Fibroblast of skin of left quadriceps (primary cell): ENCODE measurements at places on chromosomes 6 and 20.

DNA sequence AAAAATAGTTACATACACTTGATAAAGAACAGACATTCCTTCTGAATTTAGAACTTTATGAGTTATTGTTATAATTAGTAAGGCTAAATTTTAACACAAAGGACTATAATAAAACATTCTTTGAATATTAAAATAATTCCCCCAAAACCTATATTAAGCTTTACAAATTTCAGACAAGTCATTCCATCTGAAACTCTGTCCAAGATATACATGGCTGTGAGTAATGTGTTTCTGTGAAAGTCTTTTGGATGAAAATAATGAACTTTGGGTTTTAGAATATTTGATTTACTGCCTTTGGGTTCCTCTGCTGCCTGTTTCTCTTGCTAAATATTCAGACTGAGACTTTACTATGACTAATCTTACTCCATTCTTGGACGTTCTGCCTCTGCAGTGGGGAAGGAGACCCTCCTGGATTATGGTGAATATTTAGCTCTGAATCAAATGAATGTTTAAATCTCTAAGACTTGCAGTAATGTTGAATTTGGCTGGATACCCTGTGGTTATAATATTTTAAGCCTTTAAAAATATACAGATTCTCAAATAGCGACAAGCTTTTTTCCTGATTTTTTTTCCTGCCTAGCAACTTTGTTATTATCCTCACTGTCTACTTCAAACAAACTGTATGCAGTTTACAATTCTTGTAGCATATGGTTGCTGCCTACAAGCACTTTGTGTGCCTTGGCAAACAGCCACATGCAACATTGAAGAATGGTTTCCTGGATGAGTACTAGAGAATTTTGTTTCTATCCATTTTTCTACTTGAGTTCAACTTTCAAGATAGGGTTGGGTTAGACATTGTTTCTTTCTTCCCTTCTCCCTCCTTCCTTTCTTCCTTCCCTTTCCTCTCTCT, 51.4 kb downstream of the TXLNB start:
- peak; percentile 86 for DNase-seq

DNA sequence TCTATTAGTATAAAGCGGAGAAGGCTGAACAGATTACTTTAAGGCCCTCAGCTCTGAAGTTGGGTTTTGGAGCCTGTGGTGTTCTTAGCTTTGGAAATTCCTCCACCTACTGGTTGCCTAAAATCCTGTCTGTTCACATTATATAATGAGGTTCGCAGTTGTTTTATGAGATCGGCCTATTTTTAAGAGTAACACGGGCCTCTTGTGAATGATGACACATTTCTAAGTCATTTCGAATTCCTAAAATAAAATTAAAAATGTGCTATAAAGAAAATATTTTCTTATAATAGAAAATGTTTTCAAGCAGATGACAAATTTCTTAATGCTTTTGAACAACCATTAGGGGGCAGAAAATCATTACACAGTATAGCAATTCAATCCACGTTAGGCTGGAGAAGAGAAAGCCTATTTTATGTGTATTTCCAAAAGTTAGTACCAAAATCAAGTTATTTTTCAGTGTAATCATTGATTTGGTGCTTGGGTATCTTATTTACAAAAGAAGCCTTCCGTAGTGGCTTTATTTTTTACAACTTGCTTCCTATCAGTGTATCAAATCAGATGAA, 15.8 kb upstream of the FAM8A1 start:
- peak; percentile 61 for DNase-seq

DNA sequence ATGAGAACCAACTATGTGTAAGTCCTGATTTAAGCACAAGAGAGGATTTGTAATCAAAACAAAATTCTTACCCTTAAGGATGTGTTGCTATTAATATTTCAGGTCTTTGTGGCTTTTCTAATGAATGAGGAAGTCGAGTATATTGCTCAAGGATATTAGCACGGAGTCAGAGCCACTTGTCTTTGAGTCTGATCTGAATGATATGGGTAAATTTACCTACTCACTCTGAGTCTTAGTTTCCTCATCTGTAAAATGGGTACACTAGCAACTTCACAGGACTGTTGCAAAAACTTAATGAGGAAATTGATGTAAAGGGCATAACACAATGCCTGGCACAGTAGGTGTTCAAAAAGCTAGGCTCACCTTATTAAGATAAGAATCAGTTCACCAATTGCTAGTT, 30.0 kb upstream of the QKI start:
- no peak for DNase-seq

- DNase-seq, result no peak
These were observed 184.2 kb downstream of the KHDC1L start for GRCh38 chr6:73041051-73041450.

- no peak for DNase-seq
These were observed 26.4 kb downstream of the SNX9 start for GRCh38 chr6:157849288-157850017.

DNA sequence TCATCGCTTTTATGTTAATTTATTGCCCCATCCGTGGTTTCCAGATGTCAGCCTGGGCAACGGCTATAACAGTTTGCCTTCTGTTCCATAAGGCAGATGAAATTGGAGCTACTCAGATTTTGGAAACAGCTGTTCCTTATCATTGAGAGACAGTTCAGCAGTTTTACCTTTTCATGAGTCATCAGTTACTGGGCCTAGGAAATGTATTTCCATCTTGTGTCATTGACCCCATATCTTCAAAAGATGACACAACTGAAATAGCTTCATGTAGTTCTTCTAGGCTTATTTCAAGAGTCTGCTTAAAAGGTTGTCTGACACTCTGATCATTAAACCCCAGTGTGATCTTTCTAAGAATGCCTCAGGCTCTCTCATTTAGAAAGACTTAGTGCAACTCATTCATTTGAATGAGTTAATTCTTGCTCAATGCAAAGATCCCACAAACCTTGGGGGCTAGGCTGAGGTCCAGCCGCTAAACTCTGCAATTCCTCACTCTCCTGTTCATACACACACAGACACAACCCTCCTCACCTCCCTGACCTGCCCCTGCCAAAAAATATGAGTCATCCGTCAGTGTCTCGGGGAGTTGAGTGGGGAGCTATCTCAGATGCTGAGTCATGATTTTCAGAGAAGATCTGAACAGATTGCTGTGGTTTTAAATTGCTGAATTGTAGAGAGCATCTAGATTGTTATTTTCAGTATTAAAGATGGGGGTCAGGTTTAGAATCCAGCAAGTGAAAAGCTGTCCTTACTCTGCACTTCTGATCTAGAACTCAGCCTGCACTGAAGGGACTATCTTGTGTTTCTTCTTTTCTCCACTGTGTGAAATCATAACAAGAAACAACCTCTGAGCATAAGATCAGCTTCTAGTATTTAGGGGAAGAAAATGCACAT, 61.8 kb downstream of the RPP40 start:
- DNase-seq, result peak; percentile 95

- no peak for DNase-seq
These were observed 954.7 kb upstream of the ADGRB3 start for GRCh38 chr6:67680297-67680932.

GRCh38 chr6:107539849-107540464, 50.0 kb downstream of the SOBP start:
- no peak for DNase-seq

DNA sequence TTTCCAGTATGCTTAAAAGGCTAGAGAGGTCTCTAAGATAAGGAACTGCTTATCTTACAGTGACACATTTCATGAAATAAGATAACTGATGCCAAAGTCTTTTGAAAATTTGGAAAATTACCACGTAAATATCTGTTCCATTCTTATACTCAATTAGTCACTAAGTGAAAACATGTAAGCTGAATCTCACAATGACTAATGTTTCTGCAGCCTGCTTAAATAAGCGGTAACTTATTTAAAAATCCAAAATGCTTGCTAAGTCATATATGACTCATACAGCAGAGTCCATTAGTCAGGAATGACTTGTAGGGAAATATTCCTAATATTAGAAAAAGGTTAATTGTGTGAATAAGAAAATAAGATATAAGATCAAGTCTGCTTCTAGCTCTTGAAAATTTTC, 27.8 kb upstream of the LGSN start:
- peak; percentile 68 for DNase-seq

DNA sequence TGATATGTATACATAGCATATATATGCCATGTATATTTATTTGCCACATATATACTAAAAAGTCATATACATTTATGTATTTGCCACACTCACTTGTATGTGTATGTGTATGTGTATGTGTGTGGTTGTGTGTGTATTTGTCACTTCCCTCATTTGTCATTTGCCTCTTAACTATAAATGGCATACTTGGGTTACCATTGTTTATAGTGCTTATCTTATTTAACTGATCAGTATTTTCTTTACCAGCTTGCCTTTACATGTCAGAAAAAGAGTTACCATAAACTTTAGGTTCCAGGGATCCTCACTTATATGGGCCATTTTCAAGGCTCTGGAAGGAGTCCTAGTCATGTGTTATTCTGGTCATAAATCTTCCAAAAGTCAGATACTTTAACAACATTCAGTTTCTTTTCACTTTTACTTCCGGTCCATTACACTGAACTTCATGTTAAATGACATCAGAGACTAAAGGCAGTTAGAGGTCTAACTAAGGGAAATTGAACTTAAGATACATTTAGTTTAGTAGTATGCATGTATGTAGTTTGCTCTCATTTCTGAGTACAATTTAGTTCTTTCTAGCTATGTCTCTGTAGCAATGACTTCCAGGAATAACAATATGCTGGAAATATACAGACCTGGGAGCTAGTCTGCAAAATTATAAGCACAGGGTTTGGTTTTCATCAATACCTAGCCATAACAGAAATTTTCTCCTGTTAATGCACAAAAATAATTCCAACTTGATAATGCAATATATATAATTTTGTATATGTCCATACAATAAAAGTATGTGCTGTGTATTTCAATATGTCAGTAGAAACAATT, 33.7 kb upstream of the HIVEP1 start:
- no peak for DNase-seq

DNA sequence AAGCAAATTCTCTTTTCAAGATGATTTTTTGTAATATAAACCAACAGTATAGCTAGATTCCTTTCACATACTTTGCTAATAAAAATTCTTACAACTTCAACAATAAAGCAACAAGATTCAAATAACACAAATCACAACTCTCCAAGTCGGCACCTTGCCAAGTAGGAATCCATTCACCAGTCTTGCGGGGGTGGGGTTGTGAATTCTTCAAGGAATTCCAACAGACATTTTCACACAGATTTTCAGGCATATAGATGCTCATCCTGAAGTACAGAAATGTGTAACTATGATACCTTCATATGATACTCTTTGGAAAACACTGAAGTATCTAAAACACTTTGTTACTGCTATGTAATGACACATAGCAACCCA, 36.5 kb downstream of the SCML4 start:
- no peak for DNase-seq

DNA sequence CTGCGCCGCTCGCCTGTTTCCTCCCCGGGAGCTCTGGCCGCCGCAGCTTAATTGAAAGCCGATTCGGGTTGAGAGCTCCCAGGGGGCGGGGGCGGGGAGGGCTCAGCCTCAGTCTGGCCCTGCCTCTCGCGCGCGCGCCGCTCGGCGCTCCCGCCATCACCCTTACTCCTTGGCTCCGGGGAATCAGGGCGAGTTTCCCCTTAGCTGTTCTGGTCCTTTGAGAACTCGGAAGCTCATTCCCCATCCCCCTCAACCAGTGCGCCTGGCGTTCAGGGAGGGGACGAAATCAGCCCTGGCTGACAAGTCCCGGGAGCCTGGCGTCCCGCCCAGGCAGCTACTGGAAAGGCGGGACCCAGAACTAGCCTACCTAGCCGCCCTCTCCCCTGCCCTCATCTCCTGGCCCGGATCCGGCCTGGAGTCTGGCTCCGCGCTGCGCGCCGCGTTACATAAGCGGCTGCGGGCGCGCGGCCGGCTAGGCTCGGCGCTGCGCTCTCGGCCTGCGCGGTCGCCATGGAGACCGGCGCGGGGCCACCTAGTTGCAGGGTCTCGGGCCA, 2.8 kb downstream of the SLC12A5 start:
- DNase-seq, result no peak

GRCh38 chr6:12354499-12354898, 64.3 kb downstream of the EDN1 start:
- DNase-seq, result peak; percentile 42

DNA sequence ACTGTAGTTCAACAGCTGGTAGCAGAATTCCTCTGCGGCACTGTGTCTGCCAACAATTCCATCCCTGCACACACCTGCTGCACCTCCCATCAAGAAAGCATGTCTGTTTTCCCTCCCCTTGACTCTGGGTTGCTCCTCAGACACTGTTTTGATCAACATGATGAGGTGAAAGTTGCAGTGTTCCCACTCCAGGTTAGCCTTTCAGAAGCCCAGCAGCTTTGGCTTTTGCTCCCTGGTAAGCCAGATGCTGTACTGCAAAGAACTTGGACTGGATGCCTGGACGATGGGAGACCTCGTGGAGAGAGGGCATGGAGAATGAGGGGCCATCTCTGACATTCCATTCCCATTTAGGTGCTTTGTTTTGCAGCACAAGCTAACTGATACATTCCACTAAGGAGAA, 79.1 kb upstream of the MAFB start:
- no peak for DNase-seq

DNA sequence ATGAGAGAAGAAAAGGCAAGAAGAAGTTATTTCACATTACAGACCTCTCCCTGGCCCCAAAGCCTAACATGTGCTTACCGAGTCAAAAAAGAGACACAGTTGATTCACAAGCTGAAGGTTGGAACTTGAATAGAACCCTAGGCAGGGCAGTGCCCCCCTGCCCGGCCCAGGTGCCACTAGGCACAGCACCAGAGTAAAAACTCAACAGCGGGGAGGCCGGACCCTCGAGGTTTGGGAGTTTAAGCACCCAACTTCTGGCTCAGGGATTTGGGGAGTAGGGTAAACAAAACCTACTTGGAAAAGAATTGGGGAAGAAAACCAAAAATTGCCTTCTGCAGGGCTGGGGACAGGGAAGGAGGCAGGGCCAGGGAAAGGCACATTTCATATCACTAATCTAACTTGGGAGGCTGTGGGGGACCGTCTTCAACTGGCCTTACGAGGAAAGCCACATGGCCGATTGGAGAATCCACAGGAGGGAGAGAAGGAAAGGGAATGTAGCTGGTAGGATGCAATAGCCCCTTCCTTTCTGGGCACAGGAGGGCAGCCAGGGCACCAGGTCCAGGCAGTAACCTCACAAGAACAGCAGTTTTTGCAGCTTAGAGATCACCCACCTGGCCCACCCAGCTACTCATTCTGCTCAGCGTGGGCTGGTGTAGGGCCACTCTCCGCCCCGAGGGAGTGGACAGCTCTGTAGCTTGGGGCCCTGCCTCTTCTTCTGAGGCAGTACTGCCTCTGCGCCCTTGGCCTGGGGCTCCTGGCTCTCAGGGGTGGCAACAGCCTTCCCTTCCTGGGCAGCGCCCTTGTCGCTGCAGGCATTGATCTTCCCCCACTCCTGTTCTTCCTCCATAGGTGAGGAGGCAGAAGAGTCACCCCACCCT, 1.8 kb upstream of the HEBP2 start:
- DNase-seq, result no peak
